Activated T-helper 2 cell treated with anti-CD3 and anti-CD28 coated beads, Interferon-gamma antibody, Interleukin-2, Interleukin-4, amounts not matched to agents 10 μg/mL and 5 μg/mL and 100 μg/mL, durations not matched to agents 14 hours and 24 hours and 36 hours (primary cell): ENCODE measurements at places on chromosomes 1 and 21. TPM values are rescaled to one million over a fixed set of nuclear protein-coding genes. Genes with fewer than 3 reads are reported as not detected.

Gene NGF
- total RNA-seq = not detected in 2 replicates

DNA sequence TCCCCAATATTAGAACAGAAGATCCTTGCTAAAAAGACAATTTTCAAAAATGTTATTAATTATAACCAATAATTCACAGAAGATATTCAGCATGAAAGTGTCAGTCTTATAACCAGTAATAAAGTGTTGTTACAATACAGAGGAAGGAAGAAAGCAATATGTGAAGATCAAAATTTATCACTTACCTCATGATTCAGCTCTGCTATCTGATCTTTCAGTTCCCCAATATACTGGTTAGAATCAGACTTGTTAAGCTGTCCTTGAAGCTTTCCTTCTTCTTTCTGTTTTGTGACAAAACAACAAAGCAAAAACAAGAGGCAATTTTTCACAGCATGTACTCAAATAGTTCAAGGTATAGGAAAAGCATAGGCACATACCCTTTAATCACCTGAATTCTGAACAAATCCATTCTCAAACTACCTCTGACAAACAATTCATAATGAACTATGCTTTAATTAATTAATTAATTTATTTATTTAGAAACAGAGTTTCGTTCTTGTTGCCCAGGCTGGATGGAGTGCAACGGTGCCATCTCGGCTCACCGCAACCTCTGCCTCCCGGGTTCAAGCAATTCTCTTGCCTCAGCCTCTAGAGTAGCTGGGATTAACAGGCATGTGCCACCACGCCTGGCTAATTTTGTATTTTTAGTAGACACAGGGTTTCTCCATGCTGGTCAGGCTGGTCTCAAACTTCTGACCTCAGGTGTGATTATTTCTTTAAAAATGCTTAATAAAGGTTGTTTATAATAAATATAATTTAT is 76.9 kb upstream of the GFI1 start:
- H3K36me3 ChIP-seq = peaks cover 77% of the 10 kb centered on the region
- H3K27ac ChIP-seq = peak overlapping the region; percentile 65
- peak overlapping the region; percentile 7 for H3K4me3 ChIP-seq
- no peak for DNase-seq
- H3K4me1 ChIP-seq = peaks cover 59% of the 10 kb centered on the region
- H3K27me3 ChIP-seq = no peaks in the 10 kb centered on the region

Gene HCN3
- total RNA-seq = 4.8 and 5.4 TPM in 2 replicates

DNA sequence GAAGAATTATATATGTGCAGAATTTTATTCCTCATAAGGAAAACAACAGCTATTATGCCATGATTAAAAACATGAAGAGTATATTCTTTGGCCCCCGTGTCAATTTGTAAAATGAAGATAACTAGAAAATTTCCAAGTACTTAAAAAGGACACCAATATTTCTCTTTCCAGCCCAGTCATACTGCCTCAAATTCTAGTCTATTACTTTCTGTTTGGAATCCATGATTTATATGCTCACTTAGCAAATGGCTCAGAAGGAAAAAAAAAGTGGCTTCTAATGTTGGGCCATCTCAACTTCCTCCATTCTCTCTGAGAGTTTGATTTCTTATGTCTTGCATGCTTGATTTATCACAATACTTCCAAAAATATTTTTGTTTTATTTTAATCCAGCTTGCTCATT is 1431.1 kb downstream of the AMY1C start:
- H3K4me3 ChIP-seq = no peak overlapping the region
- H3K27me3 ChIP-seq = no peaks in the 10 kb centered on the region
- DNase-seq = no peak
- H3K27ac ChIP-seq = no peak overlapping the region
- no peaks in the 10 kb centered on the region for H3K4me1 ChIP-seq

Gene SH3D21
- total RNA-seq = 19.0 and 20.4 TPM in 2 replicates

GRCh38 chr1:111565968-111566367 is 53.6 kb upstream of the RAP1A start:
- H3K27me3 ChIP-seq = no peaks in the 10 kb centered on the region
- H3K36me3 ChIP-seq = no peaks in the 10 kb centered on the region
- H3K4me3 ChIP-seq = no peak overlapping the region
- peaks cover 8% of the 10 kb centered on the region for H3K4me1 ChIP-seq

DNA sequence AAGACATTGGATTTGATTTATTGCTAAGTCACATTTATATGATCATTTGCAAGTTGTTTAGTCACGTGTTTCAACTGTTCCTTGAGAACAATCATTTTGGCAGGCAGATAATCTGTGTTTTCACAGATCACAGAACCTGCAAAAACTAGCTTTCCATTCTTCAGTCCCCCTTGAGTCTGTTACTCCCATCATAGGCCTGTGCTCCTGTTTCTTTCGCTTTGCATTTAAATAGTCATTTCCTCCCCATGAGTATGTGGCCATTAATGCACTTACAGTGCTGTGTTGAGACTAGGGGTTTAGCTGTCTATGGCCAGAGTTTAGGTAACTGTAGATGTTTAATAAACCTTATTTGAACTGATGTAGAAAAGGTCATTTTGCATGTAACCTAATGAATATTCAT is 214.5 kb downstream of the PATJ start:
- H3K27me3 ChIP-seq = no peaks in the 10 kb centered on the region
- no peak overlapping the region for H3K4me3 ChIP-seq
- no peaks in the 10 kb centered on the region for H3K36me3 ChIP-seq
- no peak for DNase-seq
- no peaks in the 10 kb centered on the region for H3K4me1 ChIP-seq

- peaks cover 28% of the 10 kb centered on the region for H3K4me1 ChIP-seq
- no peak for DNase-seq
- no peak overlapping the region for H3K4me3 ChIP-seq
- peaks cover 73% of the 10 kb centered on the region for H3K27me3 ChIP-seq
- H3K36me3 ChIP-seq = no peaks in the 10 kb centered on the region
Observed at GRCh38 chr1:197924516-197925123, 7.4 kb downstream of the LHX9 start.

Gene KPNA6
- 81.2 and 84.0 TPM in 2 replicates for total RNA-seq
